AG08396 (cell line): ENCODE measurements at places on chromosomes 11 and 22.

DNA sequence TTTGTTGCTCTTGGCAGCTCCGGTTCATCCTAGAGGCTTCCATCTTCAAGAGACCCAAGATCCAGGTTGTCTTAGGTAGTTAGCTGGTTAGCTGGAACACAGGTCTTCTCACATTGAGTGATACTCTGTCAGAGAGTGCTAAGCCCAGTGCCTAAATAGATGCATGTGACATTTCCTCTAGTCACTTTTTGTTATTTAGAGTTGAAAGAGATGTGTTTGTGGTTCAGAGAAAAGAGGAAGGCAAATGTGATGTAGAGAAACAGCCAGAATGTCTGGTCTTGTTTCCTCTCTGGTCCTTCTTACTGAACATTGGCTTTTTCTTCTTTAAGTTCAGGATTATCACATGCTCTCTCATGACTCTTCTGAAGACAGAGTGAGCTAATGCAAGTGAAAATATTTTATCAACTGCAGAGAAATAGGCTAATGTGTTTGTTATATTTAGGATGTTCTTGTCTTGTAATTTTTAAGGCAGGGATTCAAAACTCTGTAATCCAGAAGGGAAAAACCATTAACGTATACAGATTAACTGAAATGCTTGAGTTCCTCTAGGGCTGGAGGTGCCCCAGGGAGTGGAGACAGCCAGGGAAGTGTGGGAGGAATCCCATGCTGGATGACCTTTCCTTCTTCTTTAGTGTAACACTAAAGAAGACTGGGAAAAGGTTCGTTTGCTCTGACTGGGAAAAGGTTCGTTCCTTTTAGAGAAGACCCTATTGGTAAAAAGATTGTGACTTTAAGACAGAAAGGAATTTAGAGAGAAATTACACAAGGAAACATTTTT, 75.4 kb downstream of the SWAP70 start:
- no peak for DNase-seq

DNA sequence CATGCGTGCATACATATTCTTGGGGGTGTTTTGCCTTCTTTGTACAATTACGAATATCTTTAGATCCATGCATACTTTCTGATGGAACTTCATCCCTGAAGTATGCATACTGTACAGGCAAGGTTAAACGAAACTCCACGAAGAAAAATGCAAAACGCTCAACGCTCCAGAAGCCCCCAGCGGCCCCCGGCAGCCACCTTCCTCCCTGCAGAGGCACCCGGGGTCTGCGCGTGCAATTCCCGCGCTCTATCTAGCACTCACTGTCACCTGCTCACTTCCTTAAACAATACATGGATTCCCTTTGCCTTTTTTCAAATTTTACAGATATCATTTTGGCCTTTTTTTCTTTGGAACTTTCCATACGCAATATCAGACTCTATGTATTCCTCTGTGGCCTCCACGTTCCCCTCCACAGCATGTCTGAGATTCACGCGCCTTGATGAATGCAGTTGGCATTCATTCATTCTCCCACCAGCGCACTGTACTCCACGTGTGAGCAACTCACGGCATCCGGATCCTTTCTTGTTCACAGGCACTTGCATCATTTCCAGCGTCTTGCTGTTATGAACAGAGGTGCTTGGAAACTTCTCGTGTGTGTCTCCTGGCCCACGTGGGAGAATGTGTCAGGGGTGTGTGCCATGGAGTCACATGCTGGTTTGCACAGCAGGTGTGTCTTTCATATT, 214.3 kb downstream of the CTTN start:
- no peak for DNase-seq

DNA sequence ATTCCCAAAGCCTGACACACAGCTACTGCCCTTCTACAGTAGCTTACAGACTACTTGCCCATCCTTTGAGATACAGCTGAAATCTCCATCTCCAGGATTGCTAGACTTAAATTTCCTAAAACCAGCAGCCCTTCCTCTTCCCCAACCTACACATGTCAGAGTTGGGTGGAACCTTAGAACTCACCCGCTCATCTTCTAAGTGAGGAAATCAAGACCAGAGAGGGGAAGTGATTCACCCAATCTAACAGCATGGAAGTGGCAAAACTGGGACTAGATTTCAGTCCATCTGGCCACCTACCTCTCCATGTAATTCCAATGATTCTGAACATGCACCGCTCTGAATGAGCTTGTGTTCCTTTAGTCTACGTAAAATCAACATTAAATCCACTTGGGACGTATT, 1.0 kb upstream of the TMEM86A start:
- DNase-seq, result no peak

GRCh38 chr11:128741916-128742315, 48.0 kb downstream of the FLI1 start:
- DNase-seq, result no peak

GRCh38 chr11:866481-866880, 23.8 kb downstream of the TSPAN4 start:
- DNase-seq, result no peak
